ENCODE measurements at places on chromosomes 4 and X.

DNA sequence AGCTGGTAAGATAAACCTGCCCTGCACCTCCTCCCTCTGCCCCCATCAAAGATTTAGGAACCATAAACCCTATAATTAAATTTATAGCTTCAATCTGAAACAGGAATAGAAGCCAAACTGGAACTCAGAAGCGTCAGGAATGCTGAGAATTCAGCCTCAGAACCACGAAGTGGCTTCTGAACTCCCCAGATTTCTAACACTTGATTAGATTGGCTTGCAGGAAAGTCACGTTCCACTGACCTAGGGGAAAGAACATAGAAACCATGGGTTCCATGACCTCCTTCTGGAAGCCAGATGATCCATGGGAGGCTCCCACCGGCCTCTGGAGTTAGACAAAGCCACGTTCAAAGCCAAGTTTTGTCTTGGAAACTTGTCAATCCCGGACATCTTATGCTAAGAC lies 356.5 kb downstream of the MID1IP1 start:
- DNase-seq = no peak

DNA sequence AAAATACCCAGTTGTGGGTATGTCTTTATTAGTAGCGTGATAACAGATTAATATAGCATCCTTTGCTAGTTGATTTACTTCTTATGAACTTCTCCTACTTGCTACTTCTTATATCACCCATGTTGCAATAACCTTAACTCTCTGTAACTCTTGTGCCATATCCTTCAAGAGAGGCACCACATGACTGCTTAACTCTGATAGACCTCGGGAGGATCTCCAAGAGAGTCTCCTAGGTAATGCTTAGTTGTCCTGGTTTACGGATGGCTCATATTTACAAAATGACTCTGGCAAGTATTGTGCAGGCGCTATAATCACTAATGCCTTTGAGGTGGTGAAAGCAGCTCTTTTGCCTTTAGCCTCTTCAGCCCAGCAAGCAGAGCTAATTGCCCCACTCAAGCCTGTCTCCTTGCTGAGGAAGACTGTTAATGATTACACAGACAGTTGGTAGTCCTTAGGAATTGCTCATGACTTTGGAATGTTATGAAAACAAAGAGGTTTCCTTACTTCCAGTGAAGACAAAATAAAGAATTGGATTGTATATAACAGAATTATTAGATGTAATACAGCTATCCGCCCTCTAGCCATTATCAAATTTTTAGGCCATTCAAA lies 1305.8 kb downstream of the PCDH7 start:
- DNase-seq = no peak

- no peak for DNase-seq
These were observed 180.1 kb downstream of the DHX15 start for GRCh38 chr4:24404281-24404680.

- no peak for DNase-seq
These were observed 35.4 kb downstream of the ADD1 start for GRCh38 chr4:2879026-2879425.

GRCh38 chrX:133215017-133215416 lies 3.1 kb downstream of the TFDP3 start:
- DNase-seq = no peak

DNA sequence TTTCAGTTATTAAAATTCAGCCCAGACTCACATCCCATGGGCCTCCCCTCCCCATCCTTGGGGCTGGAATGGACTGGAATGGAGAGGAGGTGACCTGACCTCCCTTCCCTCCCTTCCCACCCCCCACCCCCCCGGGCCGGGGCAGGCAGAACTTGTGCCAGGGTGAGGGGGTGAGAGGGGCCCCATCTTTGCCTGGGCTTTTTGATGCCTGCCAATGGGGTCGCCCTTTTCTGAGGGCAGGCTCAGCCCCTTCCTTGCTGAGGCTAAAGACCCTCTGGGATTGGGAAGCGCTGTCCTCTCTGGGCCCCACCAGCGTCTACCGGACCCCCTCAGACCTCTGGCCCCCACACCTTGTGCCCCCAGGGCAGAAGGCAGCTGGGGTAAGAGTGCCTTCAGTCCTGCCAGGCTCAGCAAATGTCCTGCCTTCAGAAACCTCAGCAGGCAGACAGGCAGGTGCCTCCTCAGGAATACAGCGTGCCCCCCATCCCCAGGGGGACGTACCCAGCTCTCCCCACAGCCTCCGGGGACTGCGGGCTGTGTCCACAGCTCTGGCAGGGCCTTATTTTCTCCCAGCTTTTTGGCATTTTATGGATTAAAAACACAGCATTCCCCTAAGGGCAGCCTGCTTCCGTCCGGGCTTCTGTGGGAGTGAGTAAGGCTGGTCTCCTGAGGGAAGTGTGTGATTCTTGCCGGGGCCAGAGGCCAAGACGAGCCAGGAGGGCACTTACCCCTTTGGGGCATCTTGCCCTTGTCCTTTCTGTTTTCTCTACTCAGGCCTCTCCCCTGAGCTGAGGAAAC lies 12.6 kb upstream of the CCNQ start:
- no peak for DNase-seq

DNA sequence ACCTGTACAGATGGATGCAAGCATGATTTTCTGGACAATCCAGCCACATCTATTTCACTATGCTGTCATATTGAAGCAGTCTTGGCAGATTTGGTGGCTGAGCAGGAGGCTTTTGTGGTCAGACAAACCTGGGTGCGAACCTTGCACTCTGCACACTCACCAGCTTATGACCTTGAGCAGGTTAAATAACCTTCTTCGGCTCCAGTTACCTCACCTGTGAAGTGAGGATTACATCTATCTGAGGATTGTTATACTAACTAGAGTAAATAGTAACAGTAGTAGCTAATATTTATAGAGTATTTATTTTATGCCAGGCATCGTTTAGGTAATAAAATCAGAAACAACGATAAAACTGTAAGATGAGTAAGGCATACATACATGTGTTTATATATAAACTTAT lies 150.0 kb downstream of the PPP3CA start:
- DNase-seq = no peak

DNA sequence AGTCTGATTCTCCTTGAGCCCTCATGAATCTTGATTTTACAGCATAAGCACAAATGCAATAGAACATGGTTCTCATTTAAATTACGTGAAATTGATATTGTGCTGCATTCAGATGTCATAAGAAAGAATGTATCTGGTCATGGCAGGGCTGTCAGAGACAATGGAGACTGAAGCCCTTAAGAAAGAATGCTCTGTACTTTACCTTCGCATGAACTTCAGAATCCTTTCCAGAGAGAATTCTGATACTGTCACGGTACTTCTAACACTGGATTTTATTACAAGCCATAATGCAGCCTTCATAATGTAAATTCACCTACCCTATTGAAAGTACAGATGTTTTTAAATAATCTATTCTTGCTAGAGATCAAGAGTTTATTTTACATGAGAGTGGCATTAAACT lies 677.9 kb upstream of the ADGRL3 start:
- DNase-seq = no peak

- DNase-seq = no peak
These were observed 5.2 kb upstream of the ACTRT1 start for GRCh38 chrX:128057421-128057820.

DNA sequence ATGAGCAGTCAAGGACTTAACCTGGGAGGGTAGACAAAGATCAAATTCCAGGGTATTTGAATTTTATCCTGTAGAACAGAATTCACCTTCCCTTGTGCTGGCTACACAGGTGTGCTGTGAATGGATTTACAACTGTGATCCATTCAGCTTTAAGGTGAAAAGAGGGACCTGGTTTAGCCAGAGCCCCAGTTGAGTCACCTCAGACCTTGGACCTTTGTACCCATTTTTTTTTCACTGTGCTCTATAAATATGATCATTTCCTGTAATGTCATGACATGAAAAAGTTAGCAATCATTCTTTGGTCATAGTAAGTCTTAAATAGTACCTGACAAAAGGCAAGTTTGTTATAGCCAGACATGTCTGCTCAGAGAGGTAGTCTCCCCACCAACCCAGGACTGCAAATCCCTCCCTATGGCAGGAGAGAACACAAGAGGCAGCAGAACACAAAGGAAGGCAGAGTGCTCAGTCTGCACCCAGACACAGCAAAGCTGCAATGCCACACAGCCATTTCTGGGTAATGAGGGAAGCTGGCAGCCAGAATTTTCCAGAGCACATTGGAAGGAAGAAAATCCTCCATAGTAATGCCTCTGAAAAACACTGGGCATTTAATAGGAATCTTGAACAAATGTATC lies 77.9 kb downstream of the CXXC4 start:
- no peak for DNase-seq

DNA sequence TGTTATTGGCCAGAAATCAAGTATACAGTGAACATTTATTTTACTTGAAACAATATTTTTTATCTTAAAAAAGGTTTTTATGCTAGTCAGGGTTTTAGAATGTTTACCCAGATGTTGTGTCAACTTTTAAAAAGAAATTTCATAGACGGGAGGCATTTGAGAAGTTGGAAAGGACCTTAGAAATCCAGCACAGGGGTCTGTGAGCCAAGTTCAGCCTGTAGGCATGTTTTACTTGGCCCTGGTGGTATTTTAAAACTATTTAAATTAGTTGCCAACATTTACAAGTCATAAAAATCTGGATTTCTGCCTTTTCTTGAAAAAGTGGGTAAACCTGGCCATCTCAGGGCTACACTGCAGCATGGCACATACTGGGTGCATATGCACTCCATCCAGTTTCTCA lies 25.5 kb upstream of the FHL1 start:
- no peak for DNase-seq

DNA sequence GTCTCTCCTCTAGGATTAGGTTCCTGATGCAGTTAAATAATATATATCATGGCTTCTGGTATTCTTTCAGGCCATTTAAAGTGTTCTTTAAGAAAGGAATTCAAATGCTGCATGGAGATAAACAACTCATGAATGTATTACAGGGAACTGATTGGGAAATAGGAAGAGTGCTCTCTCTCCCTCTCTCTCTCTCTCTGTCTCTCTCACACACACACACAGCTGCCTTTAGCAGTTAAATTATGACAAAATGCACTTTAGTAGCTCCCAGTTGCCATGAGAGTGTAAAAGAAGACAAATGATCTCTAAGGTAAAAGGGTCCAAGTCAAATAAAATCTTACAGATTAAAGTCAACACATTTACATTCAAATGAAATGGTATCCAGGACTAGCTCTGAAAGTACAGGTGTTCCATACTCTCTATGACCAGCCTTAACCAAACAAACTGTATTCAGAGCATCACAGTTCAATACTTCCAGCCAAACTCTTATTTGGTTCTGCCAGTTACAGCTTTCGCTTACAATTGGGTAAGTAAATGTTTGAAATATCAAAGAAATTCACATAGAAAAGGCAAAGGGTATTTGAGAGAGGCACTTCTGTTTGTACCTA lies 94.7 kb upstream of the CXXC4 start:
- no peak for DNase-seq

- no peak for DNase-seq
These were observed 101.4 kb upstream of the SLITRK2 start for GRCh38 chrX:145716226-145716625.

- no peak for DNase-seq
These were observed 24.8 kb downstream of the NELFA start for GRCh38 chr4:1983846-1984405.

DNA sequence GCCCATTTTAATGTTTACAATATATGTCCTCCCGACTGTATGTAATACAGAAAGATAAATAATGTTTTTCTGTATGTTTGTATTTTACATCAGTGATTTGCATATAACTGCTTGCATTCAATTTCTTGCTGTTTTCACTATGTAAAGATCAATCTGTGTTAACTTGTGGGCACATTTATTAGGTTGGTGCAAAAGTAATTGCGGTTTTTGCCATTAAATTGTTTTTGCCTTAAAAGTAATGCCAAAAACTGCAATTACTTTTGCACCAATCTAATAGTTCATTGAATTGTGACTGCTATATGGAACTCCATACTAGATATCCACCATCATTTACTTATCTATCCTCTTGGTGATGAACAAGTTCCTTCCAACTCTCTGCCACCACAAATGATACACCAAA lies 73.9 kb upstream of the SRD5A3 start:
- no peak for DNase-seq

GRCh38 chrX:153818571-153819383 lies 11.6 kb downstream of the PDZD4 start:
- DNase-seq = peak; percentile 38

DNA sequence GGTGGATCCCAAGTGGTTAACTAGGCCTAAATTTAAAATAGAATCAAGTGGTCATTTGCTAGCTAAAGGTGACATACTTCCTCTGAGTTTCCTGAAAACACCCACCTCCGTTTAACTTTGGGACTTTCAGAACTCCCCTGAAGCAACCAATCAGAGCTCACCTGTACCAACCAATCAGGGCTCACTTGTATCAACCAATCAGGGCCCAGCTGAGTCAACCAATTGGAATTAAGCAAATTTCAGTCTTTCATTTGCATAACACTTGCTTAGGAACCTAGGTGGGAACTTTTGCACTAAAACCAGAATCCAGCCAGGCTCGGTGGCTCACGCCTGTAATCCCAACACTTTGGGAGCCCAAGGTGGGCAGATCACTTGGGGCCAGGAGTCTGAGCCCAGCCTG lies 15.9 kb downstream of the GPC4 start:
- DNase-seq = no peak

DNA sequence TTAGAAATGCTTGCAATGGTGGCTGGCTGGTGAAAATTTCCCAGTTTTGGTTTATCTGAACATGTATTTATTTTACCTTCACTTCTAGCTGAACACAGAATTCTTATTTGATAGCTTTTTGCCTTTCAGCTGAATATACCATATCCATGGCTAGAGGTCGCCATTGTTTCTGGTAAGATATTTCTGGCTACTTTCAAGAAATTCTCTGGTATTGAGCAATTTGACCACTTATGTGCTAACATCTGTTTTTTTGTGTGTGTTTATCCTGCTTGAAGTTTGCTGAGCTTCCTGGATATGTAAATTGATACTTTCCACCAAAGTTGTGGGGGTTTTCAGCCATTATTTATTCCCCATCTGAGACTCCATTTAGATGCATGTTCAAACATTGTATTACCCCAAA lies 75.4 kb downstream of the FBXW7 start:
- DNase-seq = no peak

GRCh38 chr4:183157215-183157614 lies 58.2 kb downstream of the WWC2 start:
- DNase-seq = no peak

GRCh38 chr4:40811956-40812355 lies 62.2 kb downstream of the NSUN7 start:
- no peak for DNase-seq

DNA sequence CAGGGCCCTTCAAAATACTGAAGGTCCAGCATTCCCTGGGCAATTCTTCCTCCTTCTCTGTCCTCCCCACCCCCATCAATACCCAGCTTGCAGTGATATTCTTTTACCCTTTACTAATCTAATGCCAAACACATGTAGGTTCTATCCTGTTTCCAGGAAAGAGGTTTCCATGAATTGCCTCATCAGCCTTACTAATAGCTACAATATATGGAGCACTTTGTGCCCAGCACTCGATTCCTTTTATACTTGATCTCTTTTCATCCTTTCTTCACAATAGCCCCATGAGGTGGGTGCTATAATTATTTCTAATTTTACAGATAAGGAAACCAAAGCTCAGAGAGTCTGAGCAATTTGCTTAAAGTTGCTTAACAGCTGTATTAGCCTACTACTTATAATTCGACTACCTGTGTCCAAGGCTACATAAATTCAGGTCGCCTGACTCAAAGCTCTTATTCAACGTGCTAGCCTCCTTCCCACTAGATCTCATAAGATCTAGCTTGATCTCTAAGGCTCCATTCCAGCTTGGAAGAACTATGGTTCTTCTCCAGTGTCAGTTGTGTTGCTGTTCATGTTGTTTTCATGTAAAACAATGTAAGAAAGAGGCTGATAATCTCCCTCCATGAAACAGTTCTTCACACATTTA lies 229.6 kb upstream of the PGRMC2 start:
- DNase-seq = no peak

Data from DND-41 (cell line).